ENCODE measurements at places on chromosomes 3 and 15.

GRCh38 chr3:13308380-13308801, 111.7 kb downstream of the NUP210 start:
- peak; percentile 77 for DNase-seq

DNA sequence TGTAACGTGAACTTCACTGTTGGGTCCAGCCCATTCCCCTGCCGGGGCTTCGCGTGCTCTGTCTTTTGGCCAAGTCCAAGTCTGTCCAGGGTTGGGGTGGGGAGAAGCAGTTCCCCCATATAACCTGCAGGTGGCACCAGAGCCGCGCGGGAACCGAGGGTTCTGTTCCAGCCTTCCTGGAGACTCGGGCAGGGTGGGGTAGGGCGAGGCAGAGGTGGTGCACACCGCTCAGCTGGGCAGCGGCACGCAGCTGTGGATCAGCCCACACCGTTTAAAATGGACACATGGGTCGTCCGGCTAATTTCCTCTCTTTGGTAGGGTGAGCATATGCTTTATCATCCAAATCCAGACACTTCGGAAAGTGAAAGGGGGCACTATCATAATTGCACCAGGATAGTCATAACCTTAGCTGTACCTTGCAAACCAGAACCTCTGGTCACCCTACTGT, 118.1 kb downstream of the TBC1D2B start:
- DNase-seq: peak; percentile 88

DNA sequence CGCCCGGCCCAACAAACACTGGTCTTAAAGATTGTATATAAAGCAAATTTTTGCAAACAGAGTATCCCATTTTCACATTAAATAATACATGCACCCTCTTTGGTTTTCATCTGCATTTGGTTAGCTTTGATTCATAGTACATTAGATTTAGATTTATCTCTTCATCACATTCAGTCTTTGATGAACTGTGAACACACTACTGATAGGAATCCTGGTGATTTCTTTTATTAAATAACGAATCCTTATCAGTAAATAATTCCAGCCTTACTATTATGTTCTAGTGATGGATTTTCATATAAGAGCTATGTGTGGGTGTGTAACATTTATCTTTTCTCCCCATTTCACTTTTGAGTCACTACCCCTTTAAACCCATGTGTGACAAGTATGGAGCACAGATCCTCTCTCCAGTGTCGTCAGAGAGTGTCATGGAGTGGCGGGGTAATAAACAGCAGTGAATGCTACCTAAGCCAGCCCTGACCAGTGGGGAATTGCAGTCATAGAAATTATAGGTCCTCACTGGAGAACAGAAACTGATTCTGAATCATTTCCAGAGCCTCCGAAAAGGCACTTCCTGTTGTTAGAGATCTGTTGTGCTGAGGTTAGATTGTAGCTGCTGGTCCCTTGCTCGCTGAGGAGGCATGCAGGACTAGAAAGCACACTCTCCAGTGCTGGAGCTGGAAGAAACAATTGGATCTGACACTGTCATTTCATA, 22.0 kb downstream of the SLC7A14 start:
- DNase-seq: no peak

GRCh38 chr3:107271787-107272387, 105.4 kb upstream of the CCDC54 start:
- DNase-seq: peak; percentile 82

GRCh38 chr3:88041005-88041404, 17.8 kb downstream of the CGGBP1 start:
- no peak for DNase-seq

DNA sequence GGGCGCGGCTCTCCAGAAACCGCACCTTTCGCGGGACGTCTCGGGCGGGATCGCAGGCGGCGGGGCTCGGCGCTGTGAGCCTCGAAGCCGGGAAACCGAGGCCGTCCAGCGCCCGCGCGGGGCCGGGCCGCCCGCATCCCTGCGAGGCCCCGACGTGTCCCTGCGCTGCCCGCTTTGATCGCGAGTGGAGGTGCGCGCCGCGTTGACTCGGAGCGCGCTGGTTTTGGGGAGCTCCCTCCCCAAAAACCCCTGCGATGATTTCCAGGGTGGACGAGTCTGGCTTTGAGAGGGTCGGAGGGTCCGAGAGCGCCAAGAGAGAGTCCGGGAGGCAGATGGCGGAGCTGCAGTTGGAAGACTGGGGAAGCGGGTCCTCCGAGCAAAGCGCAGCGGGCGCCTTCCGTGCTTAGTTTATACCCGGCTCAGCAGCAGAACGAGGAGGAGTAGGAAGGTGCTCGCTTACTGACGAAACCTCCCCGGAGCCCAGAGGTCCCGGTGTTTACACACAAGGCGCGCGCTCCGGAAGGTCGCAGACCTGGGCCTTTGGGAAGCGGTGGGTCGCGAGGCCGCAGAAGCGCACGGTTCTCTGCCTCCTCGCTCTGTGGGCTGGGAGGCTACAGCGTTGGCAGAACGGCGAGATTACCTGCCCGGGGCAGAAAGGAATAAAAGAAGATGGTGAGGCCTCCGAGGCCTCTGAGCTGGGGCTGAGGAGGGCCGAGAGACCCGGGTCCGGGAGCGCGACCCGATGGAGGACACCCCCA, 687 bp downstream of the ALDH1A3 start:
- peak; percentile 13 for DNase-seq

- DNase-seq: no peak
These were observed 1174.7 kb downstream of the ZPLD1 start for GRCh38 chr3:103609472-103609871.

DNA sequence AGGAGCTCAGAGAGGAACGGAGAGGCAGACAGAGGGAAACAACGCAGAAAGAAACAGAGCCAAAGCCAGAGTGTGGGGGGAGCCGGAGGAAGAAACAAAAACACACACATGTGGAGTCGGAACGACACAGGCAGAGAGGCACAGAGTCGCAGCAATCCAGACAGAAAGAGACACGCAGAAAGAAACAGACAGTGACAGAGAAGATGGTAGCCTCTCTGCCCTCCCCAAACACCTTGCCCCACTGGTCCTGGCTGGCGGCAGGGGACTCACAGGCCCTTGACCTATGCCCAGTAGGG, 1.7 kb downstream of the NCKIPSD start:
- DNase-seq: no peak

GRCh38 chr3:87335931-87336330, 59.5 kb upstream of the POU1F1 start:
- DNase-seq: no peak

DNA sequence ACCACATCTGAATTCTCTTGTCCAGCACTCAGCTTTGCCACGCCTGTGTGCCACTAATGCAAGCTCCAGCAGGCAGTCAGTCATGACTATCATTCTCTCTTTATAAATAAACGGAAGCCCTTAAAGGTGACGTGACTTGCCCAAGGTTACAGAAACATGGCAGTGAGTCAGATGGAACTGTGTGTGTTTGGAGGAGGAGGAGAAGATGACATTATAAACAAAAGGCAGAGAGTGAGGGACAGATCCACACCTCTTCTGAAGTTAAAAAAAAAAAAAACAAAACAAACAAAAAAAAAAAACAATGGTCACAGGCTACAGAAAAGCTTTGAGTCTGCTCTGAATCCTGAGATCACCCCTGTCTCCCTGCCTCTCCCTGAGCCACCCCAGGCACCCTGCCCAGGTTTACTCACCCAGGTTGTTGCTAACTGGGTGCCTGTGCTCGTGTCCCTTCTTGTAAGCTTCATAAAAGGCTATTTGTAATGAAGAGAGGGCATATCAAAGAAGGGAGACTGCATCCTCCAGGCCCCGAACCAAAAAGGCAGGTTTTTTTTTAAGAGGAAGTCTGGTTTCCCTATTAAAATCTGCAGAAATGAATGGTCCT, 119.7 kb upstream of the PHLDB2 start:
- DNase-seq: no peak

GRCh38 chr15:72199721-72200212, 2.2 kb upstream of the GRAMD2A start:
- DNase-seq: peak; percentile 91

DNA sequence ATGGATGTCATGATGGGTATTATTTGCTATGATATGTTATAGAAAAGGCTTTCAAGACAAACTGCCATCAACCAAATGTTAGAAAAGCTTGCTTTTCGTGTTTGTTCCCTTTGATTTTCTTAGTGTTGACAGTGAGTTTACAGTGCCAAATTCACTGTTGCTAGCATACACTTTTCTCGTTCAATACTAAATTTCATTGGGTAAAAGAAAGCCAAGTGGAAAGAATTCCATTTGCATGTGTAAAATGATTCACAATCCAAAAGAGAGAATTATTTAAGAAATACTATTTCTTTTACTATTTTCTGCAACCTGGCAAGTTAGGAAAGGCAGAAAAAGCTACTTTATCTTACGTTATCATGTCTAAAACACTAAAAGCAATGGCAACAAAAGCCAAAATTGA, 301.4 kb downstream of the OTOL1 start:
- no peak for DNase-seq

- peak; percentile 89 for DNase-seq
These were observed 153.6 kb upstream of the BHLHE40 start for GRCh38 chr3:4825436-4826236.

GRCh38 chr3:133987136-133987535, 42.6 kb downstream of the SLCO2A1 start:
- no peak for DNase-seq

- DNase-seq: no peak
These were observed 485.5 kb upstream of the THBS1 start for GRCh38 chr15:39095218-39095879.

- no peak for DNase-seq
These were observed 100.4 kb downstream of the LSM3 start for GRCh38 chr3:14278799-14279625.

GRCh38 chr3:35857004-35857403, 217.7 kb downstream of the ARPP21 start:
- DNase-seq: peak; percentile 40

DNA sequence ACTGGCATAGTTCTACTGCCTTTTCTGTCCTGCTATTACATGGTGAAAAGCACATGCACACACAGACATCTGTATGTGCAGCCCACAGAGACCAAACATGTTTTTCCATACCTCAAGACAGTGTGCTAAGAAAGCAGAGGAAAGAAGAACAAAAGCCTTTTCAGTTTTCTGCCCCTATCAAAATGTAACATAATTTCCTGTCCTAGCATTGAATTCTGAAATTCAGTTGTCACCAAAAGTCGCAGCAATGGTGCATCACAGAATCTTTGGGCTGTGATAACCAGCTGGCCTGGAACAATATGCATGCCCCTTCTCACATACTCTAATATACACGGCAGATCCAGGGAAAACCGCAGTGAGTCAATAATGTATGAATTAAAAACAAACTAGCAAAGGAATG, 153.8 kb upstream of the RAP2B start:
- peak; percentile 50 for DNase-seq

GRCh38 chr3:27865731-27866130, 143.6 kb upstream of the EOMES start:
- DNase-seq: no peak

GRCh38 chr15:41977757-41978383, 5.5 kb upstream of the EHD4 start:
- DNase-seq: no peak

DNA sequence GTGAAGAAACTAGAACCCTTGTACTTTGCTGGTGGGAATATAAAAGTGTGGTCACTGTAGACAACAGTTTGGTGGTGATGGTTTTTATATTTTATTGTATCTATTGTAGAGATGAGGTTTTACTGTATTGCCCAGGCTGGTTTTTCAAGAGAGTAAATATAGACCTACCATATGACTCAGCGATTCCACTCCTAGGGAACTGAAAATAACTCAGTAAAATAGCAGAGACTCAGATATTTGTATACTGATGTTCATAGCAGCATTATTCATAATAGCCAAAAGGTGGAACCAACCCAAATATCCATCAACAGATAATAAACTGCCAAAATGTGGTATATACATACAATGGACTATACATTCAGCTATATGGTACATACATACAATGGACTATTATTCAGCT, 68.8 kb upstream of the IL12A start:
- DNase-seq: peak; percentile 38

GRCh38 chr3:29057326-29057725, 223.5 kb upstream of the RBMS3 start:
- DNase-seq: no peak

DNA sequence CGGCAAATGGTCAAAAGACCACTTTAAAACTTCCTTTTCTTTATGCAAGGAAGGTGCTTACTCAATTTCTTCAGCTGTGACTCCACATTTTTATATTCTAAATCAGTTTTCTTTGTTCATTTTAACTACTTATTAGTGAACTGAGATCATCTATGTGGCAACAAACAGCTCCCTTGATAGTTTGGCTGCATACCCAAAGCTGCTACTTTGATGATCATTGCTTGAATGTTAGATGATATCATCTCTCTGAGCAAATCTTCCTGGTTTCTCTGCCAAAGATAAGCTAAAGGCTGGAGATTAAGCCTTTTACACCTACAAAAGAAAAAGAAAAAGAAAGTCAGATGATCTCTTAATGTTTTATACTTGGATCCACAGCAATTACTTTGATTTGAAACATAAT, 95.5 kb downstream of the DPH6 start:
- DNase-seq: no peak

- DNase-seq: no peak
These were observed 23.8 kb downstream of the RLBP1 start for GRCh38 chr15:89197503-89197971.

DNA sequence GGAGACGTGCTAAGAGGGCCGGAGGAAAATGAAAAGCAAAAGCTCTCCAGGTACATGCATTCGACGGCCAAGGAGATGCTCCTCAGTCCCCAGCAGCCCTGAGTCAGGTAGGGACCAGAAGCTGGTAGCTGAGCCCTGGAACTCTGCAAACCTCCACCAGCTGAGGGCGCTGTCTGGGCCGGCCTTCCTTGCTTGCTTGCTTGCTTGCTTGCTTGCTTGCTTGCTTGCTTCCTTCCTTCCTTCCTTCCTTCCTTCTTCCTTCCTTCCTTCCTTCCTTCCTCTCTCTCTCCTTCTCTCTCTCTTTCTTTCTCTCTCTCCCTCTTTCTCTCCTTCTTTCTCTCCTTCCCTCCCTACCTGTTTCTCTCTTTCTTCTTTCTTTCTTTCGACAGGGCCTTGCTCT, 94.6 kb upstream of the RASGRF1 start:
- peak; percentile 36 for DNase-seq

DNA sequence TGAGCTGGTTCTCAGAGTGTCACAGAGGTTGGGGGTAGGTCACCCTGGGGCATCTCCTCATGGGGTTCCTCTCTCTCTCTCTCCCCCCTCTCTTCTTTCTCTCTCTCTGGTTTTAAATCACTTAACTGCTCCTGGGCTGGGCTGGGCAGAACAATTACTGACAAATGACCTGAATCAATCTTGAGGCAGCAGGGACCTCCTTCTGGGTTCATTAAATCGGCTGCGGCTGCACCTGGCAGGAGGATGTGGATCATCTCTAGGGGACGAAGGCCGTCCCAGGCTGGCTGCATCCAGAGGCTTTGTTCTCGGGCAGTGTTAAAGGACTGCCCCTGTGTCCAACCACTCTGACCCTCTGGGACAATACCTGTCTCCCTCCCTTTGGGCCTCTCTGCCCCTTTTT, 143.1 kb downstream of the TLE3 start:
- no peak for DNase-seq

DNA sequence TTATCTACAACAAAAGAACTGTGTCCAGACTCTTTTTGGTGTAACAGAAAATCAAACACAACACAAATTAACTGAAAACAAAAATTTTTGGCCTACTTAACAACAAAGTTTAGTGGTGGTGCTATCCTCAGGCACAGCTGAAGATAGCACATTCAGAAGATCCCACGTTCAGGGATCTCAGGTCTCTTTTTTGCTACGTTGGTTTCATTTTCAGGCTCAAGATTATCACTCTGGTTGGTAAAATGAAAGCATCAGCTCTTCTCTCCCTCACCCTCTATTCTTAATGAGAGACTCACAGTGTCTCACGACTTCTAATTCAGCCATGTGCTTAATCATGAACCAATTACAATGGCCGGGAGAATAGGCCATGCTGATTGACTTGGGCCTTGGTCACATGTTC, 146.9 kb upstream of the PTPRG start:
- DNase-seq: no peak

- DNase-seq: peak; percentile 79
These were observed 18.8 kb upstream of the SSUH2 start for GRCh38 chr3:8663177-8664061.
